ENCODE measurements at places on chromosomes 13 and 19.

DNA sequence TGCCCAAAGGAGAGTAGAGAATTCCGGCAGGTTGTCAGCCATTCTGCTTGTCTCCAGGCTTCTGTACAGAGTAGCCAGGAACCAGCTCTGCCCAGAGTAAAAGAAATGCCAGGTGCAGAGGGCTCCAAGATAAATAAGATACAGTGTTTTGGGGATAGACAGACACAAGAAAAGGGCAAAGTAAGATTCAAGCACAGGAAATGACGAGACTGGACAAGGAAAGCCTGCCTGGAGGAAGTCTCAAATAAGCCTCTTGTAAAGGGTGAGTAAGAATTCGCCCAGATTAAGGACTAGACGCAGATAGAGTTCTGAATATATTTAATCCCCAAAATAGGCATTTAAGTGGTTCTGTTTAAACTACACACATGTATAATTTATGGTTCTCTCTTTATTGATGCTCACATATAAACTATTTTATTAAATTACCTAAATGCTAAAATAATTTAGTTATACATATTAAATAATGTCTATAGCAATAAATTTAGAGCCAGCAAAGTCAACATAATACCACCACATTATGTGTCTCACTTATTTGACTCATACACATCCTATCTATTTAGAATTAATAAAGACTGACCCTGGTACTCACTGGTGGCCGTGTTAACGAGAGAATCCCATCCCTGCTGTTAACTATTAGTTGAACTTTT is 98.4 kb upstream of the RAP2A start:
- DNase-seq, result no peak

GRCh38 chr13:89822467-89822866 is 1525.0 kb upstream of the MIR17HG start:
- DNase-seq, result no peak

GRCh38 chr13:34086281-34086680 is 268.3 kb downstream of the RFC3 start:
- no peak for DNase-seq

- DNase-seq, result no peak
Observed at GRCh38 chr19:1914826-1915341, 9.7 kb downstream of the ADAT3 start.

- DNase-seq, result no peak
Observed at GRCh38 chr13:113938246-113938645, 35.6 kb downstream of the C13orf46 start.

GRCh38 chr13:60411983-60412382 is 15.0 kb downstream of the TDRD3 start:
- no peak for DNase-seq

GRCh38 chr13:74732736-74733385 is 598.7 kb upstream of the KLF12 start:
- no peak for DNase-seq

DNA sequence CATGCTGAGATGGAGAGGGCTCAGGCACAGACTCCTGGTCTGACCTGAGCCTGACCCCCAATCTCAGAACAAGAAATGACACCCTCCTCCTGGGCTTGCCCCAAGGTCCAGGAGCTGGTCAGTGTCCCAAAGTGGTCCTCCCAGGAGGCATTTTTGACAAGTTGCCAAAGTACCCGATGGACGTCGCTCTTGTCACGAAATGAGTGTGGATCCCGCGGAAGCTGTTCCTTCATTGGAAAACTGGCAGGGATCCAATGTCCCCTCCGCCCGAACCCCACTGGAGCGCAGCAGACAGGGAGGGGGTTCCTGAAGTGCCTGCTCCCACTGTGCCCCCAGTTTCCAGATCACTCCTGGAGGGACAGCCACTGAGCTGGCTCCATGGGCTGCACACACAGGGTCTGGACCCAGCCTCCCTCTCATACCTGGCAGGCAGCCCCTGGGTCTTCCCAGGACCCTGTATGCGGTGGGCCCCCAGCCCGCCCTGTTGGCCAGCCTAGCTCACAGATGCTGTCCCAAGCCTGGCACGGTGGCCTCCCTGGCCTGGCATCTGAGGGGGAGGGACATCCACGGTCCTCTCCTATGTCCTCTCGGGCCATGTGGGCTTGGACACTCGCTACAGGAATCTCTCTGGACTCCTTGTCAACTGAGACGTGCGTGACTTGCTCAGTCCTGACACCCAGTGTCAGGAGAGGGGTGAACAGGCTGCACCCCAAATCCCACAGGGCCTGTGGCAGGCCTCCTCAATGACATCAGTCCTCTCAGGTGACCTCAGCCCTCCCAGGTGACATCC is 12.8 kb upstream of the ZNF14 start:
- DNase-seq, result no peak

DNA sequence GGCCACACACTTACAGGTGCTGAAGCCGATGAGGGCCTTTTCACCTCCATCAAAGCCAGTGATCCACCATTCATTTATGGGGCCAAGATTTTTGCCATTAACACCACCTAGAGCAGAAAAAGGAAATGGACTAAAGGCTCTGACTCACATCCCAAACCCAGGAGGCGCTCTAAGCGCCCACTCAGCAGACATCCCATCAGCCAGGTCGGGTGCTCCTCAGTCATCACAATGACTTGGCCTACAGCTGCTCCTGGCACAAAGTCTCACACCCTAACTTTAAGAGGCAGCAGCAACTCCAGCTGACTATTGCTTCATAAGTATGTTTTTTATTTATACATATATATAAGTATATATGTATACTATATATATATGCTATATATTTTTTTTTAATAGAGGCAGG is 36.1 kb upstream of the EIF3G start:
- peak; percentile 55 for DNase-seq

GRCh38 chr13:98144801-98145350 is 2.0 kb downstream of the FARP1 start:
- no peak for DNase-seq

GRCh38 chr13:22717036-22717435 is 463.7 kb upstream of the SGCG start:
- DNase-seq, result no peak

DNA sequence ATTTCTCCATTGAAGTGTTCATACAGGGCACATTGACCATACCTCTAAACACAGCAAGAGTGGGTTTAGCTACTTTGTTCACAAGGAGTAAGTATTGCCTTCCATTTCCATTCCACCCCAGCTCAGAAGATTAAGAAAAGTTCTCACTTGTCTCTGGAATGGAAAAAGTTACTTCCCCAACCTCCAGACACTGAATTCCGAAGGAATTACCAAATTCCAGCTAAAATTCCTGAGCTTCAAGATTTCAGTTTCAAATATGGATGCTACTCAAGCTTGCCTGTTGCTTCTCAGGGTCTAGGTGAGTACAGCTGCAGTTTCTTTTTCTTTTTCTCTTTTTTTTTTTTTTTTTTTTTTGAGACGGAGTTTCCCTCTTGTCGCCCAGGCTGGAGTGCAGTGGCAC is 33.6 kb downstream of the TEX26 start:
- no peak for DNase-seq

DNA sequence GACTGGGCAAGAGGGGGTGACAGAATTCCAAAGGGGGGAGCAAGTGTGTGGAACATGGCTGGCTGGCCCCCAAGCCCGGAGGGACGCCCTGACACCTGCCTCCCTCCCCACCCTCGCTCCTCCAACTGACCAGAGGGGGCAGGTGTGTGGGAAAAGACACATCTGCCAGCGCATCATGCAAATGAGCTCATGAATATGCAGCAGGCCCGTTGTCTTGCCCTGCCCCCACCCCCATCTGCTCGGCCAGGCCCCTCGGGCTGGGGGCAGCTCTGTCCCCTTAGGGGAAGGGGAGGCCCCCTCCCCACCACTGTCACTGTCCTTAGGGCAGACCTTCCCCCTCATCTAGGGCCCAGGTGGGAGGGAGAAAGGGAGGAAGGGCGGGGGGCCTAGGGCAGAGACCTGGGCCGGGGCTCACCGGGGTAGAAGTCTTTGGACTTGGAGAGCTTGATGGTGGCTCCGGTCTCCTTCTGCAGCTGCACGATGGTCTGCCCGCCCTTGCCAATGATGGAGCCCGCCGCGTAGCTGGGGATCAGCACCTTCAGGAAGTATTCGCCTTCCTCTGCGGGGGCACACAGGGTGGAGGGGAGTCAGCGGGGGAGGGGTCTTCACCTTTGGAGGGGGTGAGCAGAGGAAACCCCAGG is 12.9 kb downstream of the NOVA2 start:
- DNase-seq, result no peak

- no peak for DNase-seq
Observed at GRCh38 chr19:32098968-32099367, 246.4 kb upstream of the ZNF507 start.

DNA sequence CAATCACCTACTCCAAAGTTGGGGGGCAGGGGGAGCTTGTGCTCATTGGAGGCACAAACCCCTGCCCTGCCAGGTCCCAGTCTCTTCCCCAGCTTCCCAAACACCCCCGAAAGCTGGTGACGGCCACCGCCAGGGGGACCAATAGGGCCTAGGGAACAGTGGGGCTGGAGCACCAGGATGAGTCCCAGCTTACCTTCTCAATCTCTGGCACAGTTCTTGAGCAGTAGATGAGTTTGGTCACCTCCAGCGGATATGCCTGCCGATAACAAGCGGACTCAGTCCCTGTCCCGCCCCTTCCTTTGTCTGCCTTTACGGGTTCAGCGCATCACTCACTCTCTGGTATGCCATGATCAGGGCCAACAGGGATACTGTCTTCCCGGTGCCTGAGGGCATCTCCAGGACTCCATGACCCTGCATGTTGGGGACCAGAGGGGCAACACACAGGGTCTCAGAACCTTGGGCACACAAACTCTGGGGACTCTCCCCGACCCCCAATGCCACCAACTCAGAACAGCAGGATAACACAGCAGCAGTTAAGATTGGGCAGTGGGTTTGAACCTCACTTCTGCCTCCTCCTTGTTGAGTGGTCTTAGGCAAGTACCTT is 1.5 kb downstream of the ERCC2 start:
- no peak for DNase-seq

DNA sequence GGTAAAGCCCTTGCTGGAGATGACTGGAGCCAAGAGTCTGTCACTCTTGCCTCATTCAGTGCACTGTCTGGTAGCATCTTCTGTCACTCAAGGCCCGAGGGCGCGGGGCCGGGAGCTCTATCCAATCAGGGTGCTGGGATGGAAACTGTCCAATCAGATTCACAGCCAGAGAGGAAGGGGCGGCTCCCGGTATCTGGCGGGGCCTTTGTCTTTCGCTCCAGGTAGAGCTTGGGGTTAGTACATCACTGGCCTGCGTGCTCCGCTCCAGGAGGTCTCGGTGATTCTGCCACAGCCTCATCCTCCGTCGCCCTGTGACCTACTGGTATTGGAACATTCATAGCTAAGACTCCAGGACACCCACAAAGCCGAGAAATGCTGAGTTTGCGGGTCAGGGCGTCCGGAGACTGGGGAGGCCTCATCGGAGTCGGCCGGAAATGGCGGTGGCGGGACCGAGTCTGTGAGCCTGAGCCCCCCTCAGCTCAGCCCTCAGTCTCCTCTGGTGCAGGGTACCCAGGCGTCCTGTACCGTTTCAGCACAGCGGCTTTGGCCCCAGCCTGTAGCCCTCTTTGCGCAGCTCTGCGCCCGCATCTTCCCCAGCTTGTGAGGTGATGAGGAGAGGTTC is 20.6 kb upstream of the ZNF430 start:
- peak; percentile 86 for DNase-seq

DNA sequence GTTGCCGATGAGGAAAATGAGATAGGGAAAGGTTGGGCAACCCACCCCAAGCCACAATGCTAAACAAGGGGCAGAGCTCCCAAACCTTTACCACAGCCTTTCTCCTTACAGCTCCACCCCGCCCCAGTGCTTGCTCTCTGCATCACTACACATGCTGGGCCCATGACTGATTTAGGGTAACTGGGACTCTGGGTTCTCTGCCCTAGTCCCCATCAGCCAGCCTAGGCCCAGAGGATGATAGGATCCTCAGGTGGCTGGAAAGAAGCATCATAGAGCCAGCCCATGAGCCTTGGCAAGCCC is 11.6 kb downstream of the C19orf47 start:
- no peak for DNase-seq

DNA sequence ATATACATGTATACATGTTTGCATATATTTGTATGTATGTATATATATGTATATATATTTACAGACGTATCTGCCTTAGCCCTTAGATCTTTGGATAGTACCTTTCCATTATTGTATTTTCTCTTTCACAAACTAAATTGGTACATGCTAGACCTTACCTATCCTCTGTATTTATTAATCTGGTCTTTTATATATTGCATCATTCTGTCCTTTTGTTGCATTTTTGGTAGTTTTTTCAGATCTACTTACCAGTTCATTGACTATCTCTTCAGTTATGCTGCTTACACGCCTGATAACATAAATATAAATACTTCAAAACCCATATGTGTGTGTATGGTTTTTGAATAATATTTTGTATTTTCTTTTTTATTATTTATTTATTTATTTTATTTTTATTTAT is 11.7 kb downstream of the ZNF613 start:
- no peak for DNase-seq

DNA sequence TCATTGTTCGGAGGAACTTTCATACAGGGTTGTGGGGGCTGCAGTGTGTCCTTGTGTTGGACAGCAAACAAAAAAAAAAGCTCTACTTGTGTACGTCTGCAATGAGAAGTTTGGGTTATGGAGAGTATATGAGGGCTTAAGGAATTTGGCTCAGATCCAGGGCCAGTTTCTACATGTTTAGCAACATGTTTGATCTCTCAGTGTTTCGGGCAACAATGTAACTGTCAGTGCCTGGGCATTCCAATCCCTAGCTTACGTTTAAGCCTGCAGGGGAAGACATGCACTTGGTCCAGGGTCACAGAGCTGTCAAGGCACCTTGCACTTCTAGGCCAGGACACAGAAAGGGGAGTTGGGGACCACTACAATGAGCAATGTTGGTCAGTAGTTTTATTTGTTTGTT is 13.9 kb downstream of the ZNF543 start:
- DNase-seq, result no peak

DNA sequence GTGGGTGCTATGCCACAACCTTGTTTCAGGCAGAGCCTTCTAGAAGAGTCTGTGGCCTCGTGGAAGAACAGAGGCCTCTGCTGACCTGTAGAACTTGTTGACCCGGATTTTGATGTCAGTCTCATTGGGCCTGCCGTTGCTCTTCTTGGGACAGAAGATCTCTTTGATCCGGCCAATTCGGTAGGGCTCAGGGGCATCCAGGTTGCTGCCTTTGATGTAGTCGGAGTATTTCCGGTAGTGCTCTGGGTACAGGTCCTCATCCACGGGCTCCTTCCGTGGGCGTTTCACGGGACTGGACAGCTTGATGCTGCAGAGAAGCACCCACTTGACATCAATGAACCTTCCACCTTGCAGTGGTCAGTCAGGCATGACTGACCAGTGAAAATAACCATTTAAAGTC is 24.0 kb upstream of the EIF3G start:
- no peak for DNase-seq
